ENCODE measurements at places on chromosomes 6 and 20.

GRCh38 chr20:8464368-8464767 is 332.3 kb downstream of the PLCB1 start:
- DNase-seq: no peak

DNA sequence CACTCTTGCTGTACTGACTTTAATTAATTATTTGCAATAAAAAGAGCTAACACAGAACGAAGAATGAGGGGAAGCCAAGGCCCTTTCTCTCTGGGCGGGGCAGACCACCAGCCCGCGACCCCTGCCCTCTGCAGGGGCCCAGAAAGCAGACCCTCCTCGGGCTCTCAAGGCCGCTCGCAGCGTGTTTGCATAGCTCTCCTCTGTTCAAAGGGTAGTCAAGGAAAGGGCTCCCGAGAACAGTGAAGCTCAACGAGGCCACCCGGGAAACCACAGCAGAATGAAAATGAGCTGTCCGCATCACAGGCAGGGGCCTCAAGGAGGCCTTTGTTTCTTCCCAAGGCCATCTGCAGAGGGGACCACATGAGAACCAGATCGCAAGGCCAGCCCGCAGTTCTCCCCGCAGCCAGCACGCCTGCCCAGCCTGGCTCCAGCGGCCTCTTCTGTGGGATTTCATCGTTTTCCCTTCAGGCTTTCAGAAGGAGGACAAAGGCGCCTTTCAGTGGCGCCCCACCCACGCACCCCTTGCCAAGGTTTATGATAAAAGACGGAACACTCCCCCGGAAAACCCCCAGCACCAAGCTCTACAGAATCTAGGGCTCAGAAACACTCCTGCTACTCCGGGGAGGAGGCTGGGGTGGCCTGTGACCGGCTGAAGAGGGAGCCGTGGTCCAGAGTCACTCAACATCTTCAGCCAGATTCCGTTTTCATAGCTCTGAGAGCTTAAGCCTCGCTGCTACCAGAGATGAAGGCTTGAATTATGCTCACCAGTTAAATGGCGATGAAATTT is 25.3 kb downstream of the ACSS1 start:
- DNase-seq: no peak

- DNase-seq: no peak
These were observed 23.8 kb downstream of the TBC1D32 start for GRCh38 chr6:121310495-121310894.

- DNase-seq: no peak
These were observed 42.0 kb upstream of the SLC2A12 start for GRCh38 chr6:134094441-134094840.

- DNase-seq: no peak
These were observed 84.3 kb downstream of the GRM1 start for GRCh38 chr6:146113084-146113623.

DNA sequence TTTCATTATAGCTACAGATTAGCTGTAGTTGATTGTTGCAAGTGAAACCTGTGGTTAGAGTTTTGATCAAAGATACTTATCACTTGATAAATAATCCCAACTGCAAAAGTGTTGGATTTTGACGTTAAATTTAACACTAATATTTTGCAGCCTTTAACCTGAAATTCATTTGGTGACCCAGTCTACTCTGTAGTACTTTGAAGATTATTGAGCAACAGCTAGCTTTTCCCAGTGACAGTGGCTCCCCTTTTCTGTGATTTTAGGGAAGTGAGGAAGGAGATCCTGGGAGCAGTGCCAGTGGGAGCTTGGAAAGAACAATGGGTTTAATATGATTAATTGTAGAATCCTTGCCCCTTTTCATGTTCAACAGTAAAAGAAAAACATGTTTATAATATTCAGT is 76.9 kb downstream of the NCOA3 start:
- DNase-seq: no peak

GRCh38 chr20:63374504-63374903 is 13.4 kb upstream of the CHRNA4 start:
- no peak for DNase-seq

GRCh38 chr20:37095108-37095598 is 644 bp downstream of the RBL1 start:
- no peak for DNase-seq

GRCh38 chr6:47188588-47189021 is 121.1 kb downstream of the TNFRSF21 start:
- DNase-seq: peak; percentile 38

- DNase-seq: no peak
These were observed 653.1 kb downstream of the TBC1D32 start for GRCh38 chr6:120681204-120681603.

DNA sequence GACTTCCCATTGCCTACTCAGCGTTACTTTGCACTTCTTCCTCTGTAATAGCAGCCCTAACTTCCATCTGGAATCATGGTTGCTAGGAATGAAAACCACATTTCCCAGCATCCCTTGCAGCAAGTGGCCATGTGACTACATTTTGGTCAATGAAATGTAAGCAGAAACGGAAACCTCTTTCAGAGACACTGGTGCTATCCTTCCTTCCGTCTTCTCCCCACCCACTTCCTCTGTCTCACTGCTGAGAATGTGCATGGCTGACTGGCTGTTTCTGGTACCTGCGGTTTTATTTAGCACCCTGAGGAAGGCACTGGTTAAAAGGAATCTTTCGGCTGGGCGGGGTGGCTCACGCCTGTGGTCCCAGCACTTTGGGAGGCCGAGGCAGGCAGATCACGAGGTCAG is 107.4 kb downstream of the SCML4 start:
- DNase-seq: no peak

- DNase-seq: no peak
These were observed 917 bp downstream of the C6orf120 start for GRCh38 chr6:169702840-169703246.

- DNase-seq: no peak
These were observed 52.9 kb upstream of the BHLHE23 start for GRCh38 chr20:63059684-63060056.

GRCh38 chr6:169139179-169139971 is 114.3 kb downstream of the THBS2 start:
- DNase-seq: no peak

DNA sequence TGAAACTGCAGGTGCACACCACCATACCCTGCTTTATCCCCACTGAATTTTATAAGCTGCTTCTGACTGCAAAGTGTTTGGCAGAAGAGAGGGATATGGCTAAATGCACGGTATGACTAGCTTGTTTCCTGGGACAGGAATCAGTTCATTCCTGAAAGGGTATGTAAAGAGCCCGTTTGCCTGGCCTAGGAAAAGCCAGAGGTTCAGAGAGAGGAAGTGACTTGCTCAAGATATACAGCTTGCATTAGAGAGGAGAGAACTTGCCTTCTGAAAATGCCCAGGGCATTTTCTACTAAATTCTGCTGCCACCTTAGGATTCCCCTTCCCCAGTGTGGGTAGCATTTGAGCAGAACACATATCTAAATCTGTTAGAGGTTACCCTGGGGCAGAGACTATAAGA is 683 bp upstream of the GCNT2 start:
- no peak for DNase-seq
